Stimulated activated CD4-positive, alpha-beta T cell treated with anti-CD3 and anti-CD28 coated beads, Interleukin-1b, Interleukin-23, amount 100 ng/mL, for 4 hours (primary cell): ENCODE measurements at places on chromosomes 7 and 10.

DNA sequence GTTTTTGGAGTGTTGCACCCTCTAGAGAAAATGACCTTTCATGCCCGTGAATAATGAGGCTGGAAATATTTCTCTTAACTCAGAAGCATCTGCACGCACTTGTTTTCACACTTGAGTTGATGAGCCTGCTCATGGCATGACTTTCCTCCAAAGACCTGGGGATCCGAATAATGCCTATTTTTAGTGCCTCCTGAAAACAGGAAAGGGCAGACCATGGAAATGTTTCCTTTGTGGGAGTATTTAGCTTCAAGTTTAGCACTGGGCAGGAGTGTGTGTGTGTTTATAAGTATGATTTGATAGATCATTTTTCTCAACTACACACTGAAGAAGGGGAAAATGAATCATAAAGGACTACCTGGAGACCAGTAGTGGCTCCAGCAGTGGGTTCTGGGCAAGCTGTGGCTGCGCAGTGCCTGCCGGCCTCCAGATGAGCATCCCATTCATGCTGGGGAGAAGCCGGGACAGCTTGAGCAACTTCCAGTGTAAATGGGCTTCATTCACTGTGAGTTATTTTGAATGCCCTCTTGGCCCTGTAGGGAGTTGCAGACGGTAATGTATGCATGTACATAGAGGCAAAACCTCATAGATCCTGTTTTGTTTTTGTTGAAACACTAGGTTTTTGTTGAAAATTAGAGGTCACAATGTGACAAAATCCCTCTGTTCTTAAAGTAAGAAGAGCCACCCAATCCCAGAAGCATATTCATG lies 117.8 kb upstream of the INSYN2A start:
- DNase-seq = no peak

DNA sequence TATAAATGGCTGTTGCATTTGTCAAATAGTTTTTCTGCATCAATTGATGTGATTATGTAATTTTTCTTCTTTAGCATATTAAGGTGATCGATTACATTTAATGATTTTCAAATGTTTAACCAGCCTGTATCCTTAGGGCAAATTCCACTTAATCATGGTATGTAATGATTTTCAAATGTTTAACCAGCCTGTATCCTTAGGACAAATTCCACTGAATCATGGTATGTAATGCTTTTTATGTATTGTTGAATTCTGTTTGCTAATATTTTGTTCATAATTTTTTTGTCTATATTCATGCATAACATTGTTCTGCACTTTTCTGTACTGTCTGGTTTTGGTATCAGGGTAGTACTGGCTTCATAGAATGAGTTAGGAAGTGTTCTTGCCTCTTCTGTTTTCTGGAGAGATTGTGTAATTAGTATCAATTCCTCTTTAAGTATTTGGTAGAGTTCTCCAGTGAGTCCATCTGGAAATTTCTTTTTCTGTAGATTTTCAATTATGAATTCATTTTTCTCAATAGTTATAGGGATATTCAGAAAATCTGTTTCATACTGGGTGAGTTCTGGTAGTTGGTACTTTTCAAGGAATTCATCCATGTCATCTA lies 393.2 kb upstream of the FOXK1 start:
- DNase-seq = no peak

- DNase-seq = no peak
These were observed 18.1 kb downstream of the MINDY4 start for GRCh38 chr7:30789334-30789711.

- no peak for DNase-seq
These were observed 8.6 kb upstream of the CACUL1 start for GRCh38 chr10:118763202-118763988.

GRCh38 chr7:2120251-2120660 lies 112.5 kb downstream of the MAD1L1 start:
- DNase-seq = no peak

- DNase-seq = peak; percentile 10
These were observed at the start of gene NRCAM for GRCh38 chr7:108455998-108456677. Gene NRCAM (minus strand): TSS chr7:108456436. CDS start chr7:108240064, 216,372 bp downstream.

- DNase-seq = no peak
These were observed 44.5 kb downstream of the KCNMA1 start for GRCh38 chr10:77592946-77593636.

DNA sequence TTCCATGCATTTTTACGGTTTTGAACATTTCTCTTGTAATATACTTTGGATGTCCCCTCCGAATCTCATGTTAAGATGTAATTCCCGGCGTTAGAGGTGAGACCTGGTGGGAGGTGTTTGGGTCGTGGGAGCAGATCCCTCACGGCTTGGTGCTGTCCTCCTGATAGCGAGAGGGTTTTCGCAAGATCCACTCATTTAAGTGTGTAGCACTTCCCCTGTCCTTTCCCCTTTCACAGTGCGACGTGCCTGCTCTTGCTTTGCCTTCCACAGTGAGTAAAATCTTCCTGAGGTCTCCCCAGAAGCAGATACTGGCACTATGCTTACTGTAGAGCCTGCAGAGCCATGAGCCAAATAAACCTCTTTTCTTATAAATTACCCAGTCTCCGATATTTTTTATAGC lies 6.6 kb downstream of the GPR141 start:
- no peak for DNase-seq

- DNase-seq = no peak
These were observed 181.7 kb downstream of the SRPK2 start for GRCh38 chr7:105206985-105207384.

GRCh38 chr10:126844406-126844805 lies 60.8 kb upstream of the DOCK1 start:
- no peak for DNase-seq

DNA sequence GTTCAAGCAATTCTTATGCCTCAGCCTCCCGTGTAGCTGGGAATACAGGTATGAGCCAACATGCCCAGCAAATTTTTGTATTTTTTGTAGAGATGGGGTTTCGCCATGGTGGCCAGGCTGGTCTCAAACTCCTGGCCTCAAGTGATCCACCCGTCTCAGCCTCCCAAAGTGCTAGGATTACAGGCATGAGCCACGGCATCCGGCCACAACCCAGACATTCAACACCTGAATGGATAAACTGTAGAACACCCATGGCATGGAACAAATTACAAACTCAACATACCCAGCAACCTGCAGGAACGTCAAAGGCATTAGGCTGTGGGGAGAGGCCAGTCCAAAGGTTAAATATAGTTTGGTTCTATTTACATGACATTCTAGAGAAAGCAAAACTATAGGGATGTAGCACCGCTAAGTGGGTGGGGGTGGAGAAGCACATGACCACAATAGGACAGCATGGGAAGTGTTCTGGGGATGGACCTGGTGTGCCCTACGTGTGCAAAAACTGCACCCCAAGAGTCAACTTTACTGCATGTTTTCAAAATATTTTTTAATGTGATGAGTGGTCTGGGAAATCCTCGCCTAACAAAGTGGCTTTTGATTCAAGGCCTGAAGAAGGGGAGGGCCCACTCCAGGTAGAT lies 6.5 kb upstream of the PGAM2 start:
- no peak for DNase-seq

DNA sequence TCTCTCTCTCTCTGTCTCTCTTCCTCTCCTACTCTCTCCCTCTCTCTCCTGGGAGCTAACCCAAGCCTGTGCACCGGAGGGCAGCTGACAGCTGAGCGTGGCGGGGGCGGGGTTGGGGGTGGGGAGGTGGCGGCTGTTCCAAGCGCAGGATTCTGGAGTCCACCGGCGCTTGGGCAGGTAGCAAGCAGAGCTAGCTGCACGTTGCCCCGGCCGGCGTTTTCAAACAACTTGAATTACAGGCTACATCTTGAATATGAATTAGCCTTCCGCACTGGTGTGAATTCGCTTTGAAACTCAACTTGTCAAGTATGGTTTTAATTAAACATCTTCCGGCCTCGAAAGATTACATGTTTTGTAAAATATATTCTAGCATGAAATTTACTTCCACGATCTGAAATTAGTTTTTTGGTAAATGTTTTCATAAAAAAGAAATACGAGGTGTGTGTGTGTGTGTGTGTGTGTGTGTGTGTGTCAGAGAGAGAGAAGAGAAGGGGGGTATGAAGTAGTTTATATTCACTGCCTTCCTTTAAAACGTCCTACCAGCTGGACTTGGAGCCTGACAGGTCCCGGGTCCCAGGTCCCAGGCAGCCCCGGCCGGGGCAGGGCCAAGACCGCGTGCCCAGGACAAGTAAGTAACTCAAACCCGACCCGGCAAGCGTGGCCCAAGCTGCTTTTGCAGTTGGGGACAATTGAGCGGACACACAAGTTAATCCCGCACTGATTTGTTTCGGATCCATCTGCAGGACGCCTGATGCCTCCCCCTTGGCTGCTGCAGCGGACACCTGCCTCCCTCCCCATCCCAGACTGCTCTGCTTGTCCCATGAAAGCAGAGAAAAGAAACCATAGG lies 9.0 kb upstream of the DLX6 start:
- DNase-seq = no peak

DNA sequence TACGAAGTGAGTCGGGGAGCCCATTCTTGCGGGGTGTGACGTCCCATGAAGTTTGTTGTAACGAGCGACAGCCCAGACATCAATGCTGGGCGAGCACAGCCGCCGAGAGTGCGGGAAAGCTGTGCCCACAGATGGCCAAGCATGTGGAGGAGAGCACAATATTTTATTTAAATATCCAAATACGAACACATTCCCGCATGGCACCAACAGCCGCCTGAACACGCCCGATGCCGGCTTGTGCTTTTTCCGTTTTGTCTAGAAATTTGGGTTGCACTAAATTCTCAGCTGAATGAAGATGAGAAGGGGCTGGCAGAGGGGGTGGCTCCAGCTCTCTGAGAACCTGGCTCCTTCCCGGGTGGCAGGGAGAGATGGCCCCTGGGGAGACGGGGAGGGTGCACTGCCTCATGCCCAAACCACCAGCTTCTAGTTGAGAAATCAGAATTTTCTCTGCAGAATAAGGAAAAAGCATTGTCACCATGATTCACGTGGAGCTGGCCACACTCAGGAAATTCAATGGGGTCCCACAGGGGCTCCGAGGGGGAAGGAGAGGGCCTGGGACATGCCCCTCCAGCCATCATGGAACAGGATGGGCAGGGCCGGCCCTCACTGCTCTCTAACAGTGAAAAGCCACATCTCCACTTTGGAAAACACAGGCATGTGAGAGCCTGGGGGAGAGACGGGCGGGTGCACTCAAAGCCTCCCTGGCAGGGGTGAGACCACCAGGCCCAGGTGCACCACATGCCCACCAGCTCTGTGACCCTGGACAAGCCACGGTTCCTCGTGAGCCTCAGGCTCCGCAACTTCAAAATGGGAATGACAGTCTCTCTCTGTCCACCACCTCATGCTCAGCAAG lies 48.3 kb downstream of the EBF3 start:
- no peak for DNase-seq

DNA sequence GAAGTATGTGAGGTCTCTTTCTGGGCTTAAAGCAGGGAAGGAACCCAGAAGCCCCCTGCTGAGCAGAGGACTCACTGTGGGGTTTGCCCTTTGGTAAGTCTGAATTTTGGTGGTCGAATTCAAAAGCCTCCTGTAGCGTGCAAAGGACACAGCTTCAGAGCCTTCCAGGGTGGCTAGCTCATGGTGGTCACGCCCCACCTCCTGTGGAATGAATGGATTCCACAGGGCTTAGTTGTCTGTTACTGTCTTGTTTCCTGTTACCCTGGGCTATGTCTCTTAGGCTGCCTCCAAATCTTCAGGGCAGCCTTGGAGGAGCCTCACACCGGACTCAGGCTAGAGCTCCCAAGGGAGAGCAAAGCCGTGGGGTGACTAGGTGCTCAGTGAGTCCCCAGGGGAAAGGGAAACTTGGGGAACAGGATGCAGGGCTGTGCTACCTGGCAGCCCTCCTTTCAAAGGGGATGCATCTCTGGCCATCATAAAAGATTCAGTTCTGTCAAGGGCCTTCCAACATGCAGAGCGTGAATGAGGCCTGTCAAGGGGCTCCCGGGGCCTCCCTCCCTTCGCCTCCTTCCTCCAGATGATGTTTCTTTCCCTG lies 211.7 kb downstream of the CCSER2 start:
- DNase-seq = no peak

DNA sequence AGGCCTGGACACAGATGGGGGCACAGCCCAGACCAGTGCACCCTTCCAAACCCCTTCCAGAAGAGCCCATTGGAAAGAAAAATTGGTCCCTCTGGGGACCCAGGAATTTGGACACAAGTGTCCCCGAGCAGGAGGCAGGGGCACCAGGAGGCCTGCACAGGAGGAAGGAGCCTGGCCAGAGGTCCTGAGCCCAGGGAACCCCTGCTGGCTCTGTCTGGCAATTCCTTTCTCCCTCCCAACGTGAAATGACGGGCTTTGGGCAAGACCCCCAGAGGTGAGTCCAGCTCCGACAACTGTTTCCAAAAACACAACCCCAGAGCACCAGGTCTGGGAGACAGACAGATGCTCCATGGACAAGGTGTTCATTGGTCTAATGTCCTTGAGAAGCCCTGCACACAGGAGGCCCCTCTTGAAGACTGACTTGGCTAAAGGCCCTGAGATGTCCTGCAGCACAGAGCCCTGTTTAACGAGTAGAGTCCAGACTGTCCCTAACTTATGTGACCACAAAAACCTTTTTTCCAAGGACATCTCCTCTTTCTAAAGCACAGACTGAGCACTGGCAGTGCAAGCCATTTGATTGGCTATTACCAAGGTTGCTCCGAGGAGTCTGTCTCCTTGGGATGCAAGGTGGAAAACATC lies 150.7 kb downstream of the OAT start:
- no peak for DNase-seq

DNA sequence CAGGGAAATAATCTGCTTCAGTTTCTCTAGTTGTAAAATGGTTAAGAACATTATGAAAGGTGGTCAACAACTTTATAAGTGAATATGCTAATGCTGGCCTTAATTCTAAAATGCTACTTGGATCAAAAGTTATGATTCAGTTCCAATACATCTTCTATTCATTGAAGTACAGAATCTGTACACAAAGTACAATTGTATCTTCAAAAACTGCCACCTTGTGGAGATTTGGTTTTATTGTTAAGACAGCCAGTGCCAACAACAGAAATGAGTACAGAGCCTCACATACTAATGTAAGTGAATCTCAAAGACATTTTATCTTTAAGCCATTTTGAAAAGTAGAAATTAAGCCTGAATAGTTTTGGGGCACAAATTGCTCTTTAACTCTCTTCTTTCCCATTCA lies 194.0 kb downstream of the CFTR start:
- no peak for DNase-seq

- no peak for DNase-seq
These were observed 33.9 kb downstream of the PTER start for GRCh38 chr10:16470747-16471146.

GRCh38 chr10:90865401-90865800 lies 6.4 kb upstream of the RPP30 start:
- DNase-seq = no peak

DNA sequence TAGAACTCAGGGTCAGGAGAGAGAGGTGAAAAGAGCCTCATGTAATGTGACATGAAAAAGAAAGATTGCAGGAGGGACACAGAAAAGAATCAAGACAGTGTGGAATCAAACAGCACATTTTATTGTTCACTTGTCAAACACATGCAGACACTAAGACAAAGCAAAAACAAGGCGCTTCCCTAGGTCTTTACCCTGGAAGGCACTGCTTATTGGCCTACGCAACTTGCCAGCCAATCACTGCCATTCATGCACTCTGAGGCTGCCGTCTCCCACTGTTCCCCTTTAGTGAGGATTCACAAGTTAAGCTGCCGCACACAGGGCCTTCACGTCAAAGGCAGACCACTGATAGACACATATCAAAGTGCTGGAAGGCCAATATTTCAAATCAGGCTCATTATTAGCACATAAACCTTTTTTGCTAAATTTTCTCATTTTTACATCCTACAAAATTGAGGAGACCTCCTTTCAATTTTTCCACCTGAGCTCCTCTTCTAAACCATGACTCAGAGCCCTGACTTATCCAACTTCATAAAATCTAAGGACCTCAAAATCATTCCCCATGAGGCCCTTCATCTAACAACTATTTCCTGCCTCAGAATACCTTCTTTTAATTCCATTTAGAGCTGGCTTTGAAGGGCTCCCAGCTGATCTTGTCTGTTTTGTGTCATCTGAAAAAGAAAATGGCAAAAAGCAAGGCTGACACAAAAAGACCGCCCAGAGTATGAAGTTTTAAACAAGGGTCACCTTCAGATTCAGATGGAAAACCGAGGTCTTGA lies 149.4 kb downstream of the CHCHD3 start:
- no peak for DNase-seq
